ENCODE measurements at places on chromosomes 3 and 15.

GRCh38 chr15:58077427-58077826 is 11.9 kb upstream of the ALDH1A2 start:
- peak; percentile 20 for DNase-seq

DNA sequence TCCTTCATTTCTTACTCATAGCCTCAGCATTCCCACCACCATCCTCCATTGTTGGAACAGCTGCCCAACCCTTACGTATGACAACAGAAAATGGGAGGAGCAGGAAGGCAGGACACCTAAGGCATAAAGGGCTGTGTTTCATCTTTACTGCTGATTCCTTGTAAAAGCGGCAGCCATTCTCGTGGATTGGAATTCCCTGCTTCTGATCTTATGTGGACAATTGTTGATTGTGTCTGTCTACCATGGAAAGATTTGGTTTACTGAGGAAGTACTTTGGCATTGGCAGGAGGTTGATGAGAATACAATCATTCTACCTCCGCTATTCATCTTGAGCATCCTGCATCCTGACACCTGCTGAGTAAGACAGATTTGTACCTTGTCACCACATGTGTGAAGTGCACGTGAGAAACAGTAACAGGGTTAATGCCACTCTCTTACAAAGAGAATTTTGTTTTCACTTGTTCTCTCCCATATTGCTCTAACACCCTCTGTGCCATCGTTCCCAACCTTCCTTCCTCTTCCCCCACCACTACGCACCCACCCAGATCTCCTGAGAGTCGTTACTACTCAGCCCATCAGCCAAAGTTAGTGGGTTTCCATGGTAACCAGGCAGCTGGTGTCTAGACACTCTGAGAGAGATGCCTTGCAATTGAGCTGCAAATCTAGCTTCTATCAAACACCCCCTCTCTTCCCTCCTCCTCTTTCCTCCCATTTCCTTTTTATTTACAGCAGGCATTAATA is 75.7 kb downstream of the GAP43 start:
- no peak for DNase-seq

DNA sequence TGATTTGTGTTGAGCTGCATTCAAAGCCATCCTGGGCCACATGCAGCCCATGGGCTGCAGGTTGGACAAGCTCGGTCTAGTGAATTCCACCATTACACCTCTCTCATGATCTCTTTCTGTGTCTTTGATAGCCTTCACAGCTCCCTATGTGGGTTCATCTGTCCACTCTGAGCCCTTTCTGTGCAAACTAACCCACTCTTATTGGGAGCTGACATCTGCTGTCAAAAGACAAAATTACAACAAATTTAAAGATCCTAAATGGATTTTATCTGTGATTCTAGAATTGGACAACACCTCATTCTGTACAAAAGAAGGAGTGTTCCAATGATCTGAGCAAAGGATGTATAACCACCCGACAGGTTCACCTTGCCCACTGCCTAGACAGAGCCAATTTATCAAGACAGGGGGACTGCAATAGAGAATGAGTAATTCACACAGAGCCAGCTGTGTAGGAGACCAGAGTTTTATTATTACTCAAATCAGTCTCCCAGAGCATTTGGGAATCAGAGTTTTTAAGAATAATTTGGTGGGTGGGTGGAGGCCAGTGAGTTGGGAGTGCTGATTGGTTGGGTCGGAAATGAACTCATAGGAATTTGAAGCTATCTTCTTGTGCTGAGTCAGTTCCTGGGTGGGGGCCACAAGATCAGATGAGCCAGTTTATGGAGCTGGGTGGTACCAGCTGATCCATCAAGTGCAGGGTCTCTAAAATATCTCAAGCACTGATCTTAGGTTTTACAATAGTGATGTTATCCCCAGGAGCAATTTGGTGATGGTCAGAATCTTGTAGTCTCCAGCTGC is 2.6 kb upstream of the XYLB start:
- peak; percentile 19 for DNase-seq

DNA sequence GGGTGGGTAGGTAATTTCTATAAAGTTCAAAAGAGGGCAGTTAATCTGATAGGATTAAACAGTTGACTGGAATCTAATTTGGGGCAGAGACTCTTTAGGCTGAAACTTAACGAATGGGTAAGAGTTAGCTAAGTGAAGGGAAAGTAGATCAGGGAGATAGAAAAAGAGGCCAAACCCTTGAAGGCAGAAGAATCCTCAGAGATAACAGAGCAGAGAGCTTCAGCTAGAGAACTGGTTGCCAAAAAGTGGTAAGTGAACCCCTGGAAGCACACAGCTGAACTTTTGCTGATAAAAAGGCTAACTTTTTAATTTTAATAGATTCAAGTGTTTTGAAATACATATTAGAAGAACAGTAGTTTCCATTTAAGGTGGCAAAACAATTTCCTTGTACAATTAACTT is 99.2 kb downstream of the FHIT start:
- no peak for DNase-seq

DNA sequence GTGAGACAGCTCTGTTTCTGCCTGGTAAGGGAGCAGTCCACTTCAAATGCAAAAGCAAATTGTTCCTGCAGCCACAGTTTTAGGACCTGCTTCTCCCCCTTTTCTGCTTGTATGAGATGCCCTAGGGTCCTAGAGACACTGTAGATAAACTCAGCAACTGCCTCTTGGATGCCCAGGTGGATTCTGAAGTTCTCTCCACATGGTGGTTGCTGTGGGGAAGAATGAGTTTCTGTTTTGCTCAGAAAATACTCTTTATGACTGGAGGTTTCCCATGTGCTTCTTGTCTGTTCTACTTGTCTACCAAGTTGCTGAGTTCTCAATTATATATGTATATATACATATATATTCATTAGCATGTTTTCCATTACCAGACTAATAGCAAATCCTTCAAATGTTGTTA is 5.6 kb upstream of the ZNF80 start:
- no peak for DNase-seq

- no peak for DNase-seq
Observed at GRCh38 chr3:140505213-140505612, 172.7 kb upstream of the TRIM42 start.

GRCh38 chr3:89221924-89222323 is 114.5 kb downstream of the EPHA3 start:
- no peak for DNase-seq

DNA sequence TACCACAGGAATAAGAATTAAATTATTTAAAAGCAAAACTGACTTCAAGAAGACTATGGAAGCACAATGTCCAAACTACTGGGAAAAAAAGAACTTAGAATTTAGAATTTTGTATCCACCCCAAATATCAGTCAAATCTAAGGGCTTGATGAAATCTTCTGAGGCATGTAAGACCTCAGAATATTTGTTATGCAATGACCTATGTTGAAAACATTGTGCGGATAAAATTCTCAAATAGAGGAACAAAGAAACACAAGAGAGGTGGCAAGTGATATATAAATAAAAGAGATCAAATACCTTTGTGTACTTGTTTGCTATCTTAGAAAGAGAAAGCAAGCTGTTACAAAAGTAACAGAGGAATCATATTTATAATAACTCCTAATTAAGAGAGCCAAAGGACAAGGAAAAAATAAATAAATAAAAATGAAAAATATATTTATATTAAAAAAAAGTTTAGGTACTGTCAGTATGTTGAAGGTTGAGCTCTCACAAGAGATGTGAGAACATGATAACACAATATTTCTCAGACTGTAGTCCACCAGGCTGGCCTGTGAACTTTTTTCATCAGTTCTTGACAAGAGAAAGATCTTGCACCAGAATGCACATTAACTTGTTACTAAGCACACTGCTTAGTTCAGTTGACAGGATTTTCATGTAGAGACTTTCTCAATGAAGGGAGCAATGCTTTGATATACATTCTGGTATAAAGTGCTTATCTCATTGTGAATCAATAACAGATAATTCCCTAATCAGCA is 50.0 kb downstream of the CPA3 start:
- no peak for DNase-seq

DNA sequence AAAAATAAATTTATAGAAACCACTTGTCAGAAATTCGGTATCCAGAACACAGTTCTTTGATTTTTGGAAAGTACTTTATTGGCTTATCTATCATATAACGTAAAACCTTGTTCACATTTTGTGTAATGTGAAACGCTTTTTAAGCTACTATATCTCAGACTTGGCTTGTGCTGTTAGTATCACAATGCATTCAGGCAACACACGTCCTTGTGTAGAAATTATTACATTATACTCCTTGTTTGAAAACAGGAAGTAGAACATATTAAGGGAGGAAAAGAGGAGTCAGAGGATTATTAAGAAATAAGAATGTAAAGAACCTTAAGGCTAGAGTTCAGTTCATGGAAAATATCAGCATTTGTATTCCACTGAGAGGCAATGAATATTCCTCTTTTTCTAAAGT is 1.6 kb downstream of the DNAJC13 start:
- DNase-seq, result peak; percentile 26

GRCh38 chr15:58221591-58222241 is 83.5 kb downstream of the AQP9 start:
- peak; percentile 42 for DNase-seq

DNA sequence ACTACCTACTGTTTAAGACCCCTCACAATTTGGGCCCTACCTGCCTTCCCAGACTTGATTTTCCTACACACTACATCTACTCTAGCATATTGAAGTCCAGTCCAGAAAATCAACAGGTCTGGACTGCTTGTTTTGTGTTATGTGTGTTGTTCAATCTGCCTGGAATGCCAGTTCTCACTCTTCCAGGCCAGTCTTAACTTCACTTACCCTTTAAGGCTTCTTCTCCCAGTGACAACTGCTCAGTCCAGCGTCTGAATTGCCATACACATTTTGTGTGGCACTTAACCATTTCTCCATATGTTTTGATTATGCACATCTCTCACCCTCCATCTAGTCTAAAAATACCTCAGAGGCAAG is 1.1 kb downstream of the TICRR start:
- peak; percentile 18 for DNase-seq

GRCh38 chr15:58362262-58362922 is 69.4 kb upstream of the LIPC start:
- no peak for DNase-seq

GRCh38 chr3:62678841-62679240 is 196.4 kb downstream of the CADPS start:
- no peak for DNase-seq

DNA sequence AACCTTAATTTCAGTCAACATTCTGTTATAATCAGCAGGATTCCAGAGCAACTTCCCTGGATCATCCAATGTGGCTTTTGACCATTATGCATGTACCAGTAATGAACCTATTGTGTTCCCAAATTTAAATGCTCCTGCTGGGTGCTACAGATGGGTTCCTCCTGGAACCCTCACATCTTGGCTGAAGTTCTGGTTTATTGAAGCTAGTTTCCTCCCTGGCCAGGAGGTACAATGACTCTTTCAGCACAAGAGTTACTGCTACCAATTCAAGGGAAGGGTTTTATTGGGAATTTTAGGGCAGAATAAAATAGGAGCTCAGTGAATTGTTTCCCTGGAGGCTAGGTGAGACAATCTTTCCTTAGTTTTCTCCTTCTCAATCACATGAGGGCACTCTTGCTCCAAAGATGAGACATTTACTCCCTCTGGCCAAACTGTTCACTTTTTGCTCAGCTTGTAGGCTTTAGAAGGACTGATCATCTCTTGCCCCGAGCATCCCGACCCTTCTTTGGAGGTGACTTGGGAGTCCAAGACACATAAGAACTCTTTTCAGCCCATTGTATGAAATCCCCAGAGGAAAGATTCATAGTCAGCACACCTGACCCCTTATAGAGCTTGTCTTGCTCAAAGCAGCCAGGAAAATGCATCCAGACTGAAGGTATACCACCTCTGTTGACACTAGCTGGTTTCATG is 8.8 kb upstream of the NPHP3 start:
- peak; percentile 63 for DNase-seq

- DNase-seq, result peak; percentile 26
Observed at GRCh38 chr15:56353119-56353518, 12.1 kb upstream of the TEX9 start.

- DNase-seq, result peak; percentile 41
Observed at GRCh38 chr15:78727561-78727960, 83.7 kb downstream of the ADAMTS7 start.

- no peak for DNase-seq
Observed at GRCh38 chr15:62075595-62076277, 9.0 kb downstream of the C2CD4A start.

DNA sequence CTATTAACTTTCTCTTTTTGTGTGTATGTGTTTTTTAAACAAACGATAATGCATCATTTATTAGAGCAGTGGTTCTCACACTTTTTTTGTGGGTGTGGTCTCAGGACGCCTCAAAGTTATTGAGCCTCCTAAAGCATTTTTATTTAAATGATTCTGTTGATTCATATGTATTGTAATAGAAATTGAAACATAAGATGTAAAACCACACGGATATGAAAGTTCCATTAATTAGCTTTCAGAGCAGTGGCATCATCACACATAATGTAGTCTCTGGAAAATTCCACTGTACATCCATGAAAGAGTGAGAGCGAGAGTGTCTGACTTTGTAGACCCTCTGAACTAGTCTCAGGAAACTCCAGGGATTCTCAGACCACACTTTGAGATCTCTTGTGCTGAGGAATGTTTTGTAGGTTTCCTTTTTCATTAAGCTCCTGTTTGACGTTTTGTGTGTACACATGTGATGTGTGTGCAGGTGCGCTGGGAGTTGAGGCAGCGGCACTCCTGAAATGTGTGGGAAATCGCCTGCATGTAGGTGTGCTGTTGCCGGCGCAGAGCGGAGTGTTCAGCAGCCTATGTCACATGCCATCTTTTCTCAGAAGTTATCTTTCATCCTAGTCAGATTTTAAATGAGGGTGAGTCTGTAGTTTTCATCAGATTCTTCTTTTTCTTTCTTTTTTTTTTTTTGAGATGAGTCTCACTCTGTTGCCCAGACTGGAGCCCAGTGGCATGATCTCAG is 5.3 kb upstream of the TRAK1 start:
- no peak for DNase-seq

Measured in ELR (cell line).